CD4-positive, alpha-beta T cell treated with Interleukin-6 at 100 ng/mL for 8 hours (primary cell): ENCODE measurements at places on chromosomes 7 and 10.

DNA sequence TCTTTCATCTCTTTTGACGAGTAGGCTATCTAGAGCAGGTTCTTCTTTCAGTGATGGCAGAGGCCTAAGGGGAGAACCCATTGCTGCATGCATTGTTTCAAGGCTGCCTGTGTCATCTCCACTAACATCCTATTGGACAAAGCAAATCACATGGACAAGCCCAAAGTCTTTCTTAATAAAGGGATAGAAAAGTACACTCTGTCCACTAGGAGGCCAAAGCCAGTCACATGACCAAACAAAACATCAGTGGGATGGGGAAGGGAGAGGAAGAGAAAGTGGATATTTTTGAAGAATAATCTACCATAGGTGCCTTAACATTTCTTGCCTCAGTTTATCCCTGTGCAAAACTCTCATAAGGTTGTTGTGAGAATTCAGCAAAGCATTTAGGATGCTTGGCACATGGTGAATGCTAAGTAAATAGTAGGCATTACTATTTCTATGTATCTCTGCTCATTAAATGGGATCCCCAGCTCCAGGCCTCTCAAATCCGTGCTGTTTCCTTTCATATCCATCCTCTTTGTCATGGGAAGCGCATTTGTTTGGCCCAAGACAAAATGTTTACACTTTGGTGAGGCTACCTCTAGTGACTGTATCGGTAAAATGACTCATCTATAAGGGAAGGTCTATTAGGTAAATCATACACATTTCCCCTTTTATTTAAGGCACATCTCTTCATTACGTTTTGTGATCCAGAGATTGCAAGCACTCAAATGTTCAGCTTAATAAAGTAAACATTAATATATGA, 16.7 kb upstream of the CADPS2 start:
- DNase-seq: no peak

GRCh38 chr7:139043823-139044812, 8.3 kb upstream of the ZC3HAV1L start:
- DNase-seq: peak; percentile 60

DNA sequence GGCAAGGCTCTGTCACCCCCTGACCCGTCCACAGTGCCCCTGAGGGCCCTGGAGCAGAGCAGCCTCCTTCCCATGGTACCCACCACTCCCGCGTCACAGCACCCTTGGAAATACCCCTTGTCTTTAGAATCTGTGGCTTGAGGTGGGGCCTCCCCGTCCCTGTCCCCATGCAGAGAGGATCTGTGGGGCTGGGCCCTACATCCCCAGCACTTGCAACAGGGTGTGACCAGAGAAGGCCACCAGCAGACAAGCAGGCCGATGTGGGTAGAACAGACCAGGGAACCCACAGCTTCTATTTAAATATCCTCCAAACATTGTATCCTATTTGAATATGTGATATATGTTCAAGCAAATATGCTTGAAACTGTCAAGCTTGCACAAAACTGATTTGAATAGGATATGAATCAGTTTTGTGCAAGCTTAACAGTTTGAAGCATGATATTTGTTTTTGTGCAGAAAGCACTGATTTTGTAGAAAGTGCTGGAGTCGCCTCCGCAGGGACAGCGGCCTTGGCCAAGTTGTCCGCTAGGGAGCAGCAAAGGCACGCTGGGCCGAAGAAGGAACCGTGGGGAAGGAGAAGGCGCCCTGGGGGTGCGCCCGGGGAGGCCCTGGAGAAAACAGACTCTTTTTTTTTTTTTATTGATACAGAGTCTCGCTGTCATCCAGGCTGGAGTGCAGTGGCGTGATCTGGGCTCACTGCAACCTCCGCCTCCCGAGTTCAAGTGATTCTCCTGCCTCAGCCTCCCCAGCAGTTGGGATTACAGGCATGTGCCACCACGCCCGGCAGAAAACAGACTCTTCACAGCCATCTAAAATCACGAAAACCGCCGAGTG, 2.2 kb downstream of the CFAP46 start:
- no peak for DNase-seq

- no peak for DNase-seq
Measured at GRCh38 chr10:121312587-121312986, 285.7 kb downstream of the FGFR2 start.

DNA sequence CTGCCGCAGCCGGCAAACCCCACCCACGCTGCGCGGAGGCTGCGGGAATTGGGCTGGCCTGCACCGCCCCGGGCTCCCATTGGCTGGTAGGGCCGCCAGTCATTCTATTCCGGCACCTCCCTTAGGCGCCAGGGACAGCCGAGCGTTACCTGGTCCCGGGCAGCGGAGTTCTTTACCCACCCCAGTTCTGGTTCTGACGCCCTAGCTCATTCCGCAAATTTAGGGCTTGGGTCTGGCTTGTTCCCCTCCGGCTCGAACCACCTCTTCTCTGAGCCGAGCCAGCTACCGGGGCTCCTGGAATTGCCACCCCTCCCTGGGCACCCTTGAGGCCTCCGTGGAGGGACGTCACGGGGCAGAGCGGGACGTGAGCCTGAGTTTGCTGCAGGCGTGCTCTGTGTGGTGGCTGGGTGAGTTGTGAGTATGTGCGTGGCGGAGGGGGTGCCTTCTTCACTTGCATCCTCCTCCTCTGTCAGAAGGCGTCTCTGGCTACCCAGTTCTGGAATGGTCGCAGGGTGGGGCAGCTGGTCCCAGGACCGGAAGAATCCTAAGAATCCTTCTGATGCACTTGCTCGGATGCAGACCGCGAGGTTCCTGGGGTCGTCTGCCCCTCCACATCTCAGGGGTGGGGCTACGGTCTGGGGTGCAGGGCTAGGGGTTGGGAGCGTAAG, at the start of the genes PDZD7 and SFXN3:
TSS of gene PDZD7 (minus strand) at position 2 of the 668 bp plus-strand sequence. CDS start 910 bp downstream, outside the sequence.
TSS of gene SFXN3 (plus strand) at position 107 of the 668 bp plus-strand sequence. CDS start 3,461 bp downstream, outside the sequence.
- peak; percentile 95 for DNase-seq

GRCh38 chr10:112966194-112966855, 16.3 kb downstream of the TCF7L2 start:
- DNase-seq: no peak

GRCh38 chr10:10204415-10204814, 813.3 kb upstream of the CELF2 start:
- no peak for DNase-seq

GRCh38 chr10:113084031-113084430, 134.0 kb downstream of the TCF7L2 start:
- DNase-seq: no peak

GRCh38 chr10:69512901-69513300, 60.3 kb downstream of the NEUROG3 start:
- DNase-seq: no peak

GRCh38 chr10:110150981-110151380, 56.4 kb upstream of the MXI1 start:
- DNase-seq: no peak

DNA sequence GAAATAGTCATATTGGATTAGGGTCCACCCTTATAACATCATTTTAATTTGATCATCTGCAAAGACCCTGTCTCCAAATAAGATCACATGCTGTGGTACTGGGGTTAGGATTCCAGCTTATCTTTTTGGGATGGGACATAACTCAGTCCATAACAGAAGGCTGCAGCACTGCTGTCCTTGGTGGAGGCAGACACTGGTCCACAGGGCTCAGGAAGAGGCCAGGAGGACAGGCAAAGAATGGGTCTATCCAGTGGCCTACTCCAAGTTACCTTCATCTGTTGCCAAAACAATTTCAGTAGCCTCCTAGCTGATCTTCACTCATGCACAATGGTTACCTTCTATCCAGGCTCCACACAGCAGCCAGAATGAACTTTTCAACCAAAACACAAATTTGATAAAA, 387.0 kb downstream of the GRID1 start:
- DNase-seq: no peak

- DNase-seq: no peak
Measured at GRCh38 chr7:95469187-95469586, 16.6 kb upstream of the ASB4 start.

- no peak for DNase-seq
Measured at GRCh38 chr10:19968745-19969144, 152.5 kb downstream of the PLXDC2 start.

DNA sequence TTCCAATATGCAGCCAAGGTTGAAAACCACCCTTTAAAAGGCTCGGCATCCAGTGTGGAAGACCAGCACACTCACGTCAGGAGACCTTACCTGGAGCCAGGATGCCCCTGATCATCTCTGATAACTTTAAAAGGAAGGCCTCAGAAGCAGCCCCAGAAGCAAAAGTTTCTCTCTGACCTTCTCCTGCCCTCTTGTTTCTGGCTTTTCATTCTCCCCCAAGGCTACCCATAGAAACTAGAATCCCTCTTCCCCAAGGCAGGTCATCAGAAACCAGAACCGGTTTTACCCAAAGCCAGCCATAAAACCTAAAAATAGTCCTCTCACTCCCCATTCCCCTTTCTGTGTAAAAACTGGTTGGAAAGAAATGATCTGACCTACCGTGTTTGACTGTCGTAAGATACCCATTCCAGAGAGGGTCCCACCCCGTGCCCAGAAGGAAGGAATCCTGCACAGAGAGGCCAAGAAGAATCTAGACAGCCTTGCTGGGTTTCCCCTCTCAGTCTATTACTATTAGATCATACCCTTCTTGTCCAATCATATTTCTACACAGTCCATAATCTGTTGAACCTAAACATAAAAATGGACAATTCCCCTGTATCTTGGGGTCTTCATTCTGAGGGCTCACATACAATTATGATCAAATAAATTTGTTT, 17.5 kb upstream of the TSPAN14 start:
- no peak for DNase-seq
